ENCODE measurements at places on chromosomes 5 and 9. TPM values are rescaled to one million over a fixed set of nuclear protein-coding genes. Genes with fewer than 3 reads are reported as not detected.
A peak's percentile ranks its signal among the peaks of the same experiment; 100 is the strongest.

PCDHGA11 gene
- 0.12 TPM for polyA plus RNA-seq

DNA sequence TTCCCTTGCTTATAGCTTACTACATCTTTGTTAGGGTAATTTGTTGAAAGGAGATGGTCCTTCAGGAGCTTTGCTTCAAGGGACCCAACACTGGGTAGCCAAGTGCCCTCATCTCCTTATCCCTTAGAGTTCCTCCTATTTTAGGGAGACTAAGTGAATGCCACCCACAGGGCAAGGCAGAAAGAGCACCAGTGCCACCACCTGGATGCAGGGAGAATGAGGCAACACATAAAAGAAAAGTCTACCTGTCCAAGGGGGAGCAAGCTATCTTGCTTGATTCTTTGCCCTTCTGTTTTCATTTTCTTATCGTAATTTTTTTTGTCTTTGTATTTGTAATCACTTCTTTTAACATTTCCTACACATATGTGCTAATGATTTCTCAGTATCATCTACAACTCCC lies 205.5 kb downstream of the NPR3 start:
- peak; percentile 41 for DNase-seq

GRCh38 chr9:90855208-90855902 lies 53.7 kb downstream of the SYK start:
- no peak for DNase-seq

- no peak for DNase-seq
Measured at GRCh38 chr5:84752780-84753179, 368.1 kb upstream of the EDIL3 start.

GRCh38 chr5:33641744-33642505 lies 201.2 kb downstream of the TARS1 start:
- DNase-seq = peak; percentile 88

GRCh38 chr9:32783168-32783891 lies at the start of gene TMEM215:
Gene TMEM215, plus strand, starts transcription at chr9:32783540. Its CDS starts 644 bp downstream, at chr9:32784184.
- peak; percentile 1 for DNase-seq
